ENCODE measurements at places on chromosomes 5 and 9.

DNA sequence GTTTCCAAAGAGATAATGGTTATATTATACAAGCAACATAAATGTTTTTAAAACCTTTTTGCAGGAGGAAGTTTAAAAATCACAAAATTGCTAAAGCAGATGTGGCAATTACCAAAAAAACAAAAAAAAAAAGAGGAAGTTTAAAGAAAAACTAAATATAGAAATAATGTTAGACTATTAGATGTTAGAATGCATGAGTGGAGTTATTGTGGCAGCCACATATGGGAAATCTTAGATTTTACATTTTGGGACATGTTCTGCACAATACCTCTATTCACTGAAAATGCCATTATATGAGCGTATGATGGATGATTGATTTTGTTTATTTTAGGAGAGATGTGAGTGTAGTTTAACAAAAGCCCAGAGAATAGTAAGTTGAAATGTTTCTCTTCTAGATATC is 31.2 kb upstream of the DTWD2 start:
- DNase-seq, result no peak

- DNase-seq, result no peak
Measured at GRCh38 chr9:122008559-122008958, 84.5 kb downstream of the TTLL11 start.

DNA sequence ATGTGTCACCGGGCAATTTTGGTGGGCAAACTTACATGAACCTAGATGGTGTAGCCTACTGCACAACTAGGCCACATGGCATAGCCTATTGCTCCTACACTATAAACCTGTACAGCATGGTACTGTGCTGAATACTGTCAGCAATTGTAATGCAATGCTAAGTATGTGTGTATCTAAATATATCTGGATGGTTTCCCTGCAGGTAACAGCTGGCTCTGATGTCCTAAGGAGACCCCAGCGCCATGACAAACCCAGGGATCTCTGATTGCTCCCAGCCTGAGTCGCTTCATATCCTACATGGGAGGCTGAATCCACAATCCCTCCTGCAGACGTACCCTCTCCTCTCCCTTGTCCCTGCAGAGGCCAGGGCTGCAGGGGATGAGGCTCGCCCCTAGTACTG is 26.6 kb upstream of the TTLL11 start:
- no peak for DNase-seq

DNA sequence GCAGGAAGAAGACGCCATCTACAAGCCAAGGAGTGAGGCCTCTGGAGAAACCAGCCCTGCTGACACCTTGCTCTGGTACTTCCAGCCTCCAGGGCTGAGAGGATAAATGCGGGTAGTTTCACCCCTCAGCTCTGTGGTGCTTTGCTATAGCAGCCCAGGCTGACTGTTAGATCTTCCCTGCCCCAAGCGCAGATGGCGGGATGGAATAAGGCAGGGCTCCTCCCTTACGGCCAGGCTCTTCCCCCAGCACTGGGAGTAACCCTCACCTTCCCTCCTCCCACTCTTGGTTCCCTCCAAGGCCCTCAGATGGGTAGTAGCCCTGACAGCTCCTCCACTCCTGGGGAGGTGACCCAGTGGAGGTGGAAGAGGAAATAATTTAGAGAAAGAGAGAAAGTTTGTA is 285.1 kb downstream of the GADD45G start:
- peak; percentile 33 for DNase-seq

GRCh38 chr5:54049144-54049543 is 261.2 kb downstream of the ARL15 start:
- DNase-seq, result no peak

- DNase-seq, result no peak
Measured at GRCh38 chr5:16852251-16853005, 83.7 kb downstream of the MYO10 start.

DNA sequence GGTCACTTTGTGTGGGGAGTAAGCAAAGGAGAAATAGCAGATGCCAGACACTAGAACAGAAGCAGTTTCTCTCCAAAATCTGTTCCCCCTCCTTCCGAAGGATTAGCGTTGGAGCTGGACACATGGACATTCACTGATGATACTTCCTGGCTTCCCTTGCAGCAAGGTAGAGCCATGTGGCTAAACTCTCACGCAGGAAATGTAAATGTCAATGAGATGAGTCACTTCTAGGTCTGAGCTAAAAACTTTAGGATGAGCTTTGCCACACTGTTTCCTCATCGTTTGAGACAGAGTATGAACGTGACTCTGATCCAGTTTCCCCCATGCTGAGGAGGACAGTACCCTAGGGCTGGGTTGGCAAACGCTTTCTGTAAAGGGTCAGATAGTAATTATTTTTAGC is 5.1 kb downstream of the BHMT2 start:
- DNase-seq, result no peak

GRCh38 chr5:112183103-112183711 is 235.9 kb downstream of the EPB41L4A start:
- peak; percentile 38 for DNase-seq

- no peak for DNase-seq
Measured at GRCh38 chr5:148973455-148973854, 89.4 kb downstream of the SH3TC2 start.

GRCh38 chr9:90808398-90808797 is 6.8 kb downstream of the SYK start:
- DNase-seq, result no peak

DNA sequence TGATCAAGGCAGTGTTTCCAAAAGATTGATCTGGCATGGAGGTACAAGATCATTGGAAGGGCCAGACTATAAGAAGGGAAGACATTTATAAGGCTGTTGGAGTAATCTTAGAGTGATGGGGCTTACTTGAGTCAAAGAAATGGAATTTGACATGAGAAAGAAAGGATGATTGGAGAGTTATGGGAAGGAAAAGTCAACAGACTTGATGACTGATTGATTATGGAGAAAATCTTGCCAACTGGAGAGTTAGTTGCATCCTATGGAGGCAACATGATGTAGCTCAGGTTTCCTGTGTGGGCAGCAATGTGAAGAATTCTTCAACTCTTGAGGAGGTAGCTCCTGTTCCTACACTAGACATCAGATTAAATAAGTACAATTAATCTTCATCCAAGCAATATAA is 10.9 kb upstream of the MAST4 start:
- no peak for DNase-seq

GRCh38 chr9:6068983-6069382 is 53.6 kb upstream of the RANBP6 start:
- DNase-seq, result no peak
